ENCODE measurements at places on chromosomes 4 and X.
A peak's percentile ranks its signal among the peaks of the same experiment; 100 is the strongest.

GRCh38 chr4:97411356-97411755 lies 731.9 kb downstream of the STPG2 start:
- no peak for DNase-seq

GRCh38 chr4:97121493-97121892 lies 1021.8 kb downstream of the STPG2 start:
- DNase-seq, result peak; percentile 18

DNA sequence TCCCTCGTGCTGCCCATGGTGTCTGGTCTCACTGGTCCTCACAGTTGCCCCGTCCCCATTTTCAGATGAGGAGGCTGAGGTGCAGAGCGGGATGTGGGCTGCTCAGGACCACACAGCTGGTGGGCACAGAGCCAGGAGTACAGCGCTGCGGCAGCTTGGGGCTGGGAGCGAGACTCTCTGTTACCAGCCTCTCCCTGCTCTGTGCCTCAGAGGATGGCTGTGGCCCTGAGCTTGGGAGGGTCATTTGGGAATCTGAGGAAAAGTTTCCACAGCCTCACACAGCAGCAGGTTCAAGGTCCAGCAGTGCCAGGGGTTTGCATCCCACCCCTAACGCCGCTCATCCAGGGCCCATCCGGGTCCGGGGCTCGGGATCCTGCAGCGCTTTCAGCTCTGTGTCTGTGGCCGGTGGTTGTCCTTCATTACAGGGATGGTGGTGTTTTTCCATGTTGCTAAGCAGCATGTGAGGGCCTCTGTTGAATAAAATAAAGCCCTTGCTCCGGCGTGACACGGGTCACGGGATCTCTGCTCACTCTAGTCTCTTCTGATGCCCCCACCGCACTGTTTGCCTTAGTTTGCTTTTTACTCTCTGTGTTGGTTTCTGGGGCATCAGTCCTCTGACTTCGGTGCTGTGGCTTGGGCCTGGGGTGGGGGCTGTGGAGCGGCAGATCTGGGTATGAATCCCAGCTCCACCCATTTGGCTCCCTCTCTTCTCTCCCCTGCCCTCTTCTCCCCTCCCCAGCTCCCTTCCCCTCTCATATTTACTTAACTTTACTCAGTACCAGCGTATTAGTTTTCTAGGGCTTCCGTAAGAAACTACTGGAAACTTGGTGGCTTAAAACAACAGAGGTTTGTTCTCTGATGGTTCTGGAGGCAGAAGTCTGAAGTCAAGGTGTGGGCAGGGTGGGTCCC lies 6.5 kb downstream of the WFS1 start:
- DNase-seq, result no peak

DNA sequence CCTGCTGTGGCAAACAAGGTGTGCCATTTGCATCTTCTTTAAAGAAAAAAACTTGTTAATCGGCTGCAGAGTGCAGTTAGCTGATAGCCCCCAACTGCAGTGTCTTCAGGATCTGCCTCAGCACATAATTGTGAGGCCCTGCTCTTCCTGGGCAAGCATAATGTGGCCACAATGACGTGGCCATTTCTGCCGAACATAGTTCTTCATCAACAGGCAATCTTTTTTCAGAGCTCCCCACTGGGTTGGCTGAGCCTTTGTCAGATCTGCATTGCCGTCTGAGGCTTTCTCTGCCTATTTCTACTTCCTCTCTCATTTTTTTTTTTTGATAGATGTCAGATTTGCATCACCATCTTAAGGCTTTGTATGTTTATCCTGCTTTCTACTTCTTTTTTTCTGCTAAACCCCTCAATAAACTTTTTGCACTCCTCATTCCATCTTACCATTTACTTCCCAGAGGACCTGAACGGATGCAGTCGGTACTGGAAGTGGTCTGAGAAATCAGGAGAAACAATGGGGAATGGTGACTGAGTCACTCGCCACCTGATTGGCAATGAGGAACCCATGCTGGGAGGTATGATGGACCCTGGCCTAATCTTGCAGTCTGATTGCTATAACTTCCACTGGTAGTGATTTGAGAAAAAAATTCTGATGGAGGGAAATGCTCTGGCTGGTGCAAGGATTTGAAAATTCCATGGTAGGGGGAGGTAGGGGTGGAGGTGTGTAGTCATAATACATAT lies 21.2 kb upstream of the TAB3 start:
- no peak for DNase-seq

DNA sequence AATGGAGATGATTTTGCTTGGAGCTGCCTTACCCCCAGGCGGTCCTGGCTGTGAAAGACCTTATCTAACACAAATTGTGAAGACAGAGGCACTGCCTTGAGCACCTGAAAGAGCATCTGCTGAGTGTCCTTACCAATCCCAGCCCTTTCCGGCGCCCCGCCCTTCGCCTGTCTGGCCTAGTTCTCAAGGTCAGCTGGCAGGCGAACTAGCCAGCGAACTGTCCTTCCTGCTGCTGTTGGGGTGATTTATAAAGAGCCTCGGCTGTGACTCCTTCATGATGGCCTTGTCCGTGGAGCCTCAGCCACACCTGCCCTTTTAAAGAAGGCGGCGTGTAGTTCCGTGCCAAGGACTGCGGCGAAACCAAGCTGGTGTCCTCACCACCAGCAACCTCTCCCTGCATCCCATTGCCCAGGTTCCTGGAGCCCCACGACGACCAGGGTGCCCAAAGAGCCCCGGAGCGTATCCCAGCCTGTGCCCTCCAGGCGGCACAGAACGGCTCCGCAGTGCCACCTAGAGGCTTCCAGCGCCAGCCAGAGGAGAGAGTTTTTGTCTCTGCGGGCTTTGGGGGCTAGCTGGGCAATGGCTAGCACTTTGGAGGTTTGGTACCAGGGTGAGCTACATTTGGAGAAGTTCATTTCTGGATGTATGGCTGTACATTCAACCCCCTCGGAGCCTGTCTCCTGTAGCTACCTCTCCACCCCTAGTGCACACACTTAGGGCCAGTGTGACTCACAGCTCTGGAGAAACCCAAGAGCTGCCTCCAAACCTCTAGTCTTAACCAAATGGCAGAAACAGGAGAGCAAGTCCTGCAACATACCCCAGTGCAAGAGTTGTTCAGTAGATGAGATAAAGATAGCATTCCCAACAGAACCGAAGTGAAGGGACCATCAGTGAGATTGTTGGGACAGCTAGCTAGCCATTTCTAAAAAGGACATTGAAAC lies 36.8 kb upstream of the VMA21 start:
- no peak for DNase-seq

DNA sequence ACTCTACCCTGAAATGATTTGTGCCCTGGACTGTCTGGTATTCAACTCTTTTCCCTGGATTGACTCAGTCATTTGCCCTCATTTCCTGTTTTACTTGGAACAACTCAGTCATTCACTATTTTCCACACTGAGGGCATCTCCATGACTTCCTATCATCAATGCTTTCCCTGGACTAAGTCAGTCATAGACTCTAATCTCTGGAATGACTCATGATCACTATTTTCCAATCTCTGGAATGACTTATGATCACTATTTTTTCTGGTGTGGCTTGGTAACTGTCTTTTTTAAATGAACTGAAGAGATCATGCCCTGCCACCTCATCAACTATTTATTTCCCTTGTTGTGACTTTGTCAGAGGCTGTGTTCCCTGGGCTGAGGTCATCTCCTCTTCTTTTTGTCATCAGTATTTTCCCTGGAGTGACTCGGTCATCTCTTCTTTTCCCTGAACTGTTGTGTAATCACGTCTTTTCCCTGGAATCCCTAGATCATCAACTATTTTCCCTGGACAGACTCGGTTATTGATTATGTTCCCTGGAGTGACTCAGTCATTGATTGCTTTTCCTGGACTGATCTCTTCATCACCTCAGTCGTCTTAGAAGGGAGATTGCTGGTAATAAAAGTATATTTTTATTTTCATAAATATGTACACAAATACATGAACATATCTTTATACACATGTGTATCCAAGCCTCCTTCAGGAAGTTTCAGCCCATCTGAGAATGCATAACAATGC lies 327.1 kb upstream of the VCX start:
- no peak for DNase-seq

DNA sequence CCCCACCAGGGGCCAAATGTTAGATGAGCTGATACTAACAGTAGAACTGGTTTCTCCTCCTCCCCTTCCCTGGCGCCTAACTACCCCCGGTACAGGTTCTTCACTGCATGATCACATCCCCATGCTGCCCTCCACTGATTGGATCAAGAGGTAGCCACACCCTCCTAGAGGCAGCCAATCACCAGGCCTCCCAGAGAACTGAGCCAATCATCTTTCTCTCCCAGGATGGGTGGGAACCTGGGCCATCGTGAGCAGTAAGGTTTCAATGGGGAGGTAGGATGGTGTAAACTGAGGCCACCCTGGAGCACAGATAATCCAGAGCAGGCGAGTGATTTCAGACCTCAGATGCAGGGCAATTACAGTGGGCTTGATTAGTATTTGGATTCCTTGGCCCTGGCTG lies 64.2 kb downstream of the PPP2R2C start:
- DNase-seq, result no peak

DNA sequence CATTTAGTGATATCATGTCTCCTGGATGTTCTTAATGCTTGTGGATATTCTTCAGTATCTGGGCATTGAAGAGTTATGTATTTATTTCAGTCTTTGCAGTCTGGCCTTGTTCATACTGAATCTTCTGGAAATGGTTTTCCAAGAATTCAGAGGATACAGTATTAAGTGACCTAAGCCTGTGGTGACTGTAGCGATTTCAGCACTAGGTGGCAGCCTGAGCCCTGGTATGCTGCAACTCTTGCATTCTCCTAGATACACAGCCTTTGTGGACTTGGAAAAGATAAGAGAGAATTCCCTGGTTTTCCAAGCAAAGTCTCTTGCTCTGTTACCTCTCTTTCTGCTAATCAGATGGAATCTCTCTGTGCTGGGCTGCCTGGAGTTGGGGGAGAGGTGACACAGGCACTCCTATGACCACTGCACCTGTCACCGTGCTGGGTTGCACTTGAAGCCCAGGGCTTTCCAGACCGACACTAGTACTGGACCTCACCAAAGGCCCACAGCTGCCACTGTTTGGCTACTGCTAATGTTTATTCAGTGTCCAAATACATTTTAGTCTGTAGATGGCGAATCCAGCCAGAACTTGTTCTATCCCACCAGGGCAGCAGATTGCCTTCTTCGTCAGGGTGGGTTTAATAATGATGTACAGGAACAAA lies 19.3 kb upstream of the SPIN2A start:
- peak; percentile 44 for DNase-seq

GRCh38 chr4:6435010-6435409 lies 37.4 kb downstream of the PPP2R2C start:
- DNase-seq, result no peak

- DNase-seq, result no peak
Measured at GRCh38 chr4:3406021-3406420, 35.7 kb upstream of the HGFAC start.

- no peak for DNase-seq
Measured at GRCh38 chrX:74534569-74535038, 79.8 kb downstream of the RLIM start.

- DNase-seq, result no peak
Measured at GRCh38 chr4:172188248-172188988, 375.2 kb downstream of the GALNTL6 start.

DNA sequence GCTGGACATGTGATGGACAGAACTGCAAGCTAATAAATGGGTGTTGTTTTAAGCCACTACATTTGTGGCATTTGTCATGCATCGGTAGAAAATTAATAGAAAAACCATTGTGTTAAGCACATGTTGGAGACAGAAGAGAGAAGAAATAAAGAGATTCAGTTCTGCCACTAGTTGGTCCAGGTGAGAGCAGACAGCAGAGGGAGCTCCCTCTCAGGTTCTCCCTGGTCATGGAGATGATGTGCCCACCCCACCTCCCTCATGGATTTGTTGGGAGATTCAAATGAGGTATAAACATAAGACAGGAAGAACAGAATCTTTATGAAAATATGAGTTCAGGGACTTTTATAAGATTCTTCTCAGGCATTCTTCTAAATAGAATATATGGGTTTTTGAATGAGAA lies 36.8 kb upstream of the OCIAD2 start:
- DNase-seq, result peak; percentile 42

DNA sequence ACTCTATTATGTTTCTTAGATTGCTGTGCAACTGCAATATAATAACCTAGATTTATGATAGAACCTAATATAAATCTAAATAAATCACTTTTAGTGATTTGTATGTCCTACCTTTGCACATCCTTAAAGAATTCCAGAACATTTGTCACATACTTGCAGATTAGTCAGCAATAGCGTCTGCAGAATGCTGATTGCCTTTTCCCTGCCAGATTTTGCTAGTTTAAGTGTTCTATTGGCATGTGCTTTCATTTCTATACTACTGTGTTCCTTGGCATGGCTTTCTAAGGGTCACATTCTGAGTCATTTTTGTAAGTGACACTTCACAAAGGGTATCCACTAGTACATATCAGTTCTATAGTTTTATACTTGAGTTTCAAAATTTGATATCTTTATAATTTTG lies 303.1 kb upstream of the GIMD1 start:
- no peak for DNase-seq

DNA sequence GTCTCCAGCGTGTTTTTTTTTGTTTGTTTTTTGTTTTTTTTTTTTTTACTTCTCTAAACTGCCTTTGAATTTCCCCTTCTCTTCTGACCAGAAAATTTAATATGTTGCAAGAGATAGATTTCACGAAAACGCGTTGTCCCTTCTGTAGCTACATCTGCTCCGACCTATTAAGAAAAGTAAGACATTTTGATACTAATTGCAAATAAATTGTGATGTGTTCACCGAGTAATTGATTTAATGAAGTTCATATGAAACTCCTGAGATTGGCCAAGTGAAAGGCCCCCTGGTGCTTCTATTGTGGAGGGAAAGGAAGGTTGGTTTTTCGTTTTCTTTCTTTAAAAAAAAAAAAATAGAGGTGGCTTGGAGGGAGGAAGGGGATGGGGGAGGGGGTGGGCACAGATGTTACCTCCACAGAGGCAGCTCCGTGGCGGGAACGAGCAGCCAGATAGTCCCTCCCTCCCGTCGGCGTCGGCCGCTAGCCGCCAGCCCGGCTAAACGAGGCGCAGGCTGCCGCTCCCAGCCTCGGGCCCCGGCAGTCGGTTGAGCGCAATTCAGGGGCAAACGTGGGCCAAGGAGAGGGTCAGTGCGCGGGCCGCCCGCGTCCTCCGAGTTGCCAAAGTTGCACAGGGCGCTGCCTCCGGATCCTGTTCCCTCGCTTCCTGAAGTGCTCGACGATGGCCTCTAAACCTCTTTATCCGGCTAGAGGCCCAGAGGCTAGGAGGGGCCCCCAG lies 139.1 kb upstream of the ZIC3 start:
- DNase-seq, result no peak
